HCT116 (cell line): ENCODE measurements at places on chromosomes 3 and 15.

GRCh38 chr3:42277676-42278075, 11.7 kb upstream of the CCK start:
- no peak overlapping the region for H3K4me3 ChIP-seq
- no peaks in the 10 kb centered on the region for H3K4me1 ChIP-seq
- DNase-seq: no peak
- H3K27me3 ChIP-seq: no peaks in the 10 kb centered on the region
- no peak overlapping the region for H3K27ac ChIP-seq

DNA sequence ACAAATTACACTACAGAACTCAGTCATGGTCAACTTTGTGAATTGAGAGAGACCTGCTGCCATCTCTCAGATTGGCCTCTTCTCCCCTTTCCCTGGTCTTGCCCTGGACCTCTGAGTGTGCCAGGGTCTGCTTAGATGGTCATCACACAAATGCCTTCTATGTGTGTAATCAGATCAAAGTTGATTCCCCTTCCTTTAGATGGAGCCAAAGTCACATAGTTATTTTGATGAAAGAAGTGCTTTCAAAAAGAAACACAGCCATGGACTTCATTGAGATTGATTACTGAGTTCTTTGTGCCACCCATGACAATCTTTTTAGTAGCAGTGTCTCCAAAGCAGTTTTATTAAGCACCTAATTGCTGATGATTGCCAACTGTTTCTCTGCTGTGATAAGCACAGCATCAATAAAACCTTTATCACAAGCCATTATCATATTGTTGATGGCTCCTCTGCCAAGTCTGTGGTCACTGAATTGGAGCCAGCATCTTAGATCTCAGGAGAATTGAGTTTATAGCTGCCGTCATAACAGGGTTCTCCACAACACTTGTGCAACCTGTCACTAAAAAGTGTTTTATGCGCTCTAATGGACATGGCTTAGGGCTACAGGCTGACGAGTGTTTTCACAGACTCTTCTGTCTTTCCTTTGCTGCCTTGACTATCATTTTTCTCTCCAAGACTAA, 149.7 kb upstream of the NUDT16 start:
- no peaks in the 10 kb centered on the region for H3K4me1 ChIP-seq
- no peak overlapping the region for H3K27ac ChIP-seq
- no peak overlapping the region for H3K4me3 ChIP-seq
- no peak for DNase-seq
- no peaks in the 10 kb centered on the region for H3K36me3 ChIP-seq

DNA sequence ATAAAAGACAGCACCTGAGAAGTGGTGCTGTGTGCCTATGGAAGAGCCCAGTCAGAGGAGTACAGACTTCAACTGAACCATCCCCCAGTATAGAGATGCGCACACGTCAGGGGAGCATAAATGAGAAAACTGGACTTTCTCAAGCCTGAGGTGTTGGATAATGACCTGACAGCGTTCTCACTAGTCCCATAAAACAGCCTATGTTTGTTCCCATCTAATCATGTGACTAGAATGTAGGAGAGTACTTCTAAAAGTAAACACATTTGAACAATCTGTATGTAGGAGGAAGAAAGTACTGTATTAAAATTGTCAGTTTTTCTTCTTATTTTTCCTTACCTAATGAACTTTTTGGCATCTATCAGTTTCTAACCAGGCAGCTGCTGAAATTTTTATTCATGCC, 498.9 kb downstream of the CNTN4 start:
- H3K4me1 ChIP-seq: no peaks in the 10 kb centered on the region
- no peak overlapping the region for H3K27ac ChIP-seq
- H3K27me3 ChIP-seq: no peaks in the 10 kb centered on the region
- no peak overlapping the region for H3K4me3 ChIP-seq

- no peak overlapping the region for H3K27ac ChIP-seq
- peaks cover 19% of the 10 kb centered on the region for H3K4me1 ChIP-seq
- H3K36me3 ChIP-seq: no peaks in the 10 kb centered on the region
- no peak for DNase-seq
- H3K27me3 ChIP-seq: no peaks in the 10 kb centered on the region
- no peak overlapping the region for H3K4me3 ChIP-seq
Observed at GRCh38 chr3:127669541-127670228, 3.1 kb upstream of the ABTB1 start.

DNA sequence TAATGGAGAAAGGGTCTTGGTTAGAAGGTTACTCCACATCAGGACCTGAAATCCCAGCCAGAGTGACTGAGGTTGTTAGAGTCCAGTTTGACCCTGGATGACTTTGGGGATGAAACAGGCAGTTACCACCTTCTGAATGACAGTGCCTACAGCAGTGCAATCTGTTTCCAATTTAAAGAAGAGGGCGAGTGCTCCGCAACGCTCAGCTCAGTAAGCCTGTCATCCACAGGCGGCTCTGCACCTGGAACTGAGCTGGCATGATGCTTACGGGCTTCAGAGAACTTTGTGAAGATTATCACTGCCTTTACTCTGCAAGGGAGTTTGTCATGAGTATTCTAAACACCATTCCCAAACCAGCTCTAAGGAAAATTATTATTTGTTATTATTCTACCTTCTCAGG, 127.7 kb upstream of the SLC24A5 start:
- no peak overlapping the region for H3K27ac ChIP-seq
- H3K4me3 ChIP-seq: no peak overlapping the region

GRCh38 chr15:41115652-41116115, 396 bp downstream of the INO80 start:
- H3K27ac ChIP-seq: peak overlapping the region; percentile 99
- peak overlapping the region; percentile 89 for H3K4me3 ChIP-seq
- H3K4me1 ChIP-seq: peaks cover 3% of the 10 kb centered on the region; the same call in 1 of the 2 replicates

- H3K27me3 ChIP-seq: no peaks in the 10 kb centered on the region
- no peak overlapping the region for H3K4me3 ChIP-seq
- DNase-seq: no peak
- 0 out of 2 replicates have a peak, but pooled peaks cover 6% of the 10 kb centered on the region for H3K4me1 ChIP-seq
- H3K27ac ChIP-seq: no peak overlapping the region
Observed at GRCh38 chr3:111368056-111368455, 173.9 kb upstream of the CD96 start.

DNA sequence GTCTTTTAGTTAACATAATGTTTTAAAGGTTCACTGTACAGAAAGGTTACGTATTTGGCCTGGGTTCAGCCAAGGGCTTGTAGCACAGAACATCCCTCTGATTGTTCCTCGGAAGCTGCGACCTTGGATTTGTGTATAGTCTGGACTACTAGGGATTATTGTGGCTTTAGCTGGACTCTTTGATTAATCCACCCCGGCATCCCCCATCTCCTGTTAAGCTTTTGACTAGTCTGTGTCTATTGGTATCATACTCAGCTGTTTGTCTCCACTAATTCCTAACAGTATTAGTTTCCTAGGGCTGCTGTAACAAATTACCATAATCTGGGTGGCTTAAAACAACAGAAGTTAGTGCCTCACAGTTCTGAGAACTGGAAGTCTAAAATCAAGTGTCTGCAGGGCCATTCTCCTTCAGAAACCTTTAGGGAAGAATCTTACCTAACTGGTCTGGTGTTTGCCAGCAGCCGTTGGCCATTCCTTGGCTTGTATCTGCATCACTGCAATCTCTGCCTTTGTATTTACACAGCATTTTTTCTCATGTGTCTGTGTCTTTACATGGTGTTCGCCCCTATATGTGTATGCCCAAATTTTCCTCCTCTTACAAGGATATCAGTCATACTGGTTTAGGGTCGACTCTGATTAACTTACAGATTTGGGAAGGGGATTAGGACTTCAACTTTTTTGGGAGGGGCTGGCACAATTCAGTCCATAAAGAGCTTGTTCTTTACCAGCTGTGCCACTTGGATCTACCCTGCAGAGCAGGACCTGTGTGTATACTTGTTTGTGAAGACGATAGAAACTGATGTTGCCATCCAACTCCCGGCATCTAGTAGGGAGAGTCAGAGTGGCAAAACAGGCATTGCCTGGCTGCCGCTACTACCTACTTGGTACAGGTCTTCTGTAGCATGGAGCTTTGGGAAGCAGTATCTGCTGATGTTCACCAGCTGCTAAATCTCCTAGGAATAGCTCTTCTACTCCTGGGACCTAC, 117.8 kb downstream of the UBE2E2 start:
- peaks cover 14% of the 10 kb centered on the region; the same call in 1 of the 2 replicates for H3K27me3 ChIP-seq
- DNase-seq: no peak

GRCh38 chr3:45080824-45081223, 54.7 kb downstream of the CLEC3B start:
- H3K27ac ChIP-seq: no peak overlapping the region
- H3K4me1 ChIP-seq: peaks cover 10% of the 10 kb centered on the region
- H3K4me3 ChIP-seq: no peak overlapping the region
- no peak for DNase-seq
- peaks cover 31% of the 10 kb centered on the region for H3K36me3 ChIP-seq
- no peaks in the 10 kb centered on the region for H3K27me3 ChIP-seq

DNA sequence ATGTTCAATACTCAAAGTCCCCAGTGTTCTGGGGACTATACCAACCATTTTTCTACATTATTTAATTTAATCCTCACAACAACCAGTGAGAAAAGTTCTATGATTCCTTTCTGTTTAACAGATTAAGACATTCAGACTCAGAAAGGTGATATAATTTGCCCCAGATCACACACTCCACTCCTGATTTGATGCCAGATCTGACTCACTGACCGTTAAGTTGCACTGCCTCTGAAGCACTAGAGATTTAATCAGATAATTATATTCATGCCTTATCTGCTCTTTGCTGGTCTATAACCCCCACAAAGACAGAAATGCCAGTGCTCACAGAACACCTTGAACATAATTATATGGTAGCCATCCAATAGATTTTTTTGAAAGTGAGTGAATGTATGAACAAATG, 501.0 kb downstream of the IGSF11 start:
- H3K36me3 ChIP-seq: no peaks in the 10 kb centered on the region
- H3K4me1 ChIP-seq: peaks cover 18% of the 10 kb centered on the region
- no peak overlapping the region for H3K4me3 ChIP-seq
- DNase-seq: no peak

DNA sequence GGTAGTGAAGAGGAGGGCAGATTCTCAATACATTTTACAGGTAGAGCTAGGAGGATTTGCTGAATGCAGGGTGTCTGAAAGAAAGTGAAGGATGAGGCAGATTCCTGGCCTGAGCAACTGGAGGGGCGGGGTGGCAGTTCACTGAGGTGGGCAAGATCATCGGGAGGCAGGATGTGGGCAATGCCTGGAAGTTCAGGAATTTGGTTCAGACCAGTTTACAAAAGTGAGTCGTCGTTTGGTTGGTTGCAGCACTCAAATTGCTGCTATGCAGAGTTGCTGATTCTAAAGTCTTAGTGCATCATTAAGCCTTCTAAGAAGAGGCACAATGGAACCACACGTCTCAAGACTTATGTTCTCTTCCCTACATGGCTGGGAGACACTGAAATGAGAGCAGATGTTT, 134.0 kb downstream of the MFSD1 start:
- no peak overlapping the region for H3K4me3 ChIP-seq
- DNase-seq: no peak
- H3K36me3 ChIP-seq: no peaks in the 10 kb centered on the region

DNA sequence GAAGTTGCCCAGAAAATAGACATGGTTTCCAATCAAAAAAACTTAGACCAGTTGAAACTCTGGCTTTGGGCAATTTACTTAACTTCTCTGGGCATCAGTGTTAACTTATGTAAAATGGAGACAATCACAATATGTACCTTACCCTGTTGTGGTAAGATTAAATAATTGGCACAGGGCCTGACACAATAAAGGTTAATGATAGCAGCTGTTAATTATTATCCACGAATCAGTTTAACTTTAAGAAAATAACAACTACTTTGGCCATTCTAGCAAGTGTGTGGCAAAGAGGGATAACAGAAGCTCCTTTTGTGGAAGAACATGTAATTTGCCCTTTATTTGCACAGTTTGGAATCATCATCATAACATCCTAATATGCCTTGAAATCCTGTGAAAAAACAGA, 787.6 kb downstream of the FHIT start:
- no peak for DNase-seq
- no peaks in the 10 kb centered on the region for H3K4me1 ChIP-seq
- no peaks in the 10 kb centered on the region for H3K36me3 ChIP-seq

DNA sequence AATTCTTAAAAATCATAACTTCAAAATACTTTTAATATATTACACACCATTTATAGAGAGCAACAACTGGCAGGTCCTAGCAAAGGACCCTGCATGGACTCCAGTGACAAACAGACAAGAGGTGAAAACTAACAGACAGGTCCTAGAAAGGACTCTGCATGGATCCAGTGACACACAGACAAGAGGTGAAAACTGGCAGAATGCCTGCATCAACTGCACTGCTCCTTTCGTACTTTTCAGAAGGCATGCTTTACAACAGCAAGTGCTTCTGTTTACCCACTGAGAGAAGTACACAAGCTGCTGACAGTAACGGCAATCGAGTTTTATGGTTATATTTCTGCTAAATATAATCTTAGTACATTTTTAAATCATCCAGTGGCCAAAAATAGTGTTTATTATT, 24.3 kb upstream of the GP5 start:
- no peak overlapping the region for H3K4me3 ChIP-seq
- no peak for DNase-seq
- peaks cover 52% of the 10 kb centered on the region for H3K36me3 ChIP-seq
- no peak overlapping the region for H3K27ac ChIP-seq

GRCh38 chr3:184639351-184639750, 72.5 kb downstream of the MAGEF1 start:
- no peak overlapping the region for H3K27ac ChIP-seq
- H3K27me3 ChIP-seq: no peaks in the 10 kb centered on the region
- no peaks in the 10 kb centered on the region for H3K36me3 ChIP-seq
- DNase-seq: no peak
- H3K4me1 ChIP-seq: peaks cover 7% of the 10 kb centered on the region

GRCh38 chr3:17075907-17076306, 191.2 kb downstream of the PLCL2 start:
- H3K36me3 ChIP-seq: no peaks in the 10 kb centered on the region
- no peaks in the 10 kb centered on the region for H3K27me3 ChIP-seq
- H3K4me1 ChIP-seq: peaks cover 2% of the 10 kb centered on the region
- DNase-seq: no peak
- H3K27ac ChIP-seq: no peak overlapping the region

- no peak overlapping the region for H3K27ac ChIP-seq
- no peaks in the 10 kb centered on the region for H3K27me3 ChIP-seq
- H3K4me1 ChIP-seq: peaks cover 22% of the 10 kb centered on the region
Observed at GRCh38 chr3:16908016-16908807, 23.5 kb downstream of the PLCL2 start.

DNA sequence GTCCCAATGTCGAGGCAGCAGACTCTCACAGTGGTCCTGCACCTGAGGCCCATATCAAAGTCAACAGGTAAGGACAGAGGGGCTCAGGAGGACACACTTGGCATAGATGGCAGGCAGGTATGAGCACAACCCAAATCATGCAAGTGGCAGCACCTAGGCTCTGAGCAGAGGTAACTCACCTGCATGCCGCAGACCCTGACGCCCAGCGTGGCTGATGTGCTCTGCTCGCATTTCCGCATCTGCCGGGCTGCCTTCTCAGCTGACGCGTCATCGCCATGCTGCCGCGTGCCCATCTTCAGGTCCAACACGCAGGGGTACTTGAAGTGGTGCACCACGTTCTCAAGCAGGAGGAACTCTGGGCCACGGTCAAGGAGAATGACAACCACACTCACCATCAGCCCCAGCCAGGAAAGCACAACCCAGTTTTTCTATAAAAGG, 4.2 kb upstream of the GMPPB start:
- H3K4me1 ChIP-seq: peaks cover 16% of the 10 kb centered on the region
- no peak for DNase-seq
- peaks cover 11% of the 10 kb centered on the region; the same call in 1 of the 2 replicates for H3K36me3 ChIP-seq
- H3K4me3 ChIP-seq: no peak overlapping the region
- no peaks in the 10 kb centered on the region for H3K27me3 ChIP-seq
